Activated CD4-positive, alpha-beta memory T cell treated with anti-CD3 and anti-CD28 coated beads, Interleukin-2, amount 10 ng/mL, durations not matched to agents 7 days and 5 days (primary cell): ENCODE measurements at places on chromosomes 6 and 20.

- no peak for DNase-seq
These were observed 121.7 kb downstream of the NKAIN2 start for GRCh38 chr6:123925350-123925749.

DNA sequence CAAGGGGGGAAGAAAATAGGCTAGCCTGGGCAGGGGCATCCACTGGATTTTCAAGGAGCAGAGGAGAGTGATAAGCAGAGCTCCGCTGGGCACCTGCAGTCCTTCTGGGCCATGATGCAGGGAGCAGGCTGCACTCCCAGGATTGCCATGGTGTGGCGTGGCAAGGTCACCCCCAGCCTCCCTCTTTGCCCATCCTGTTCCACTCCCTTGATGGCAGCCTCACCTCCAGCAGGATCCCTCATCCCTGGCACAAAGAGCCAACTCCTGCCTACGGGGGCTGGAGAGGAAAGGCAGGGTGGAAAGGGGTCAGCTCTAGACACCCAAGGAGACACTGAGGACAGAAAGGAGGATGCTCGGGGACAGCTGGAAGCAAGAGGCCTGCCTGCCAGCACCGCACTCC, 22.4 kb upstream of the MYMX start:
- no peak for DNase-seq

GRCh38 chr20:36745234-36745926, 510 bp downstream of the NDRG3 start:
- no peak for DNase-seq

- DNase-seq: no peak
These were observed 71.7 kb upstream of the SGK1 start for GRCh38 chr6:134389658-134390057.

- no peak for DNase-seq
These were observed 27.3 kb downstream of the DTD1 start for GRCh38 chr20:18615020-18615650.

GRCh38 chr6:157442291-157442690, 61.3 kb downstream of the ZDHHC14 start:
- no peak for DNase-seq

- DNase-seq: no peak
These were observed 37.7 kb upstream of the SLC4A11 start for GRCh38 chr20:3276680-3277015.

- DNase-seq: peak; percentile 9
These were observed 137.9 kb downstream of the AGPAT4 start for GRCh38 chr6:161135695-161136591.

GRCh38 chr6:24100024-24100769, 25.8 kb upstream of the NRSN1 start:
- no peak for DNase-seq

DNA sequence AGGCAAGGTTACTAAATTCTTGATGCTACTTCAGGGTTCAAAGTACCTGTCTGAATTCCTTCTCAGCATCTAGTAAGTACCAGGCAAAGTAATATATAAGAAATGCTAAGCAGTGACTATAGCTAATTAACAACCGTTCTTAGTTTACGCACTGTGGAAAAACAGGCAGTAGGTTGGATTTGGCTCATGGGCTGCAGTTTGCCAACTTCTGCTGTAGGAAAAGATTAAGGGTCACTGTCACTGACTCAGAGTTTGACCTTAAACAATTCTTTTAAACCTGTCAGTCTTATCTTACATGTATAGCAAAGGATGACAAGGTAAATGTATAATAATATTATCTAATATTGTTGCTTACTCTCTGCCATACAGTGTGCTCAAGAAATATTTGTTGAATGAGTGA, 42.3 kb downstream of the CTNNBL1 start:
- no peak for DNase-seq

DNA sequence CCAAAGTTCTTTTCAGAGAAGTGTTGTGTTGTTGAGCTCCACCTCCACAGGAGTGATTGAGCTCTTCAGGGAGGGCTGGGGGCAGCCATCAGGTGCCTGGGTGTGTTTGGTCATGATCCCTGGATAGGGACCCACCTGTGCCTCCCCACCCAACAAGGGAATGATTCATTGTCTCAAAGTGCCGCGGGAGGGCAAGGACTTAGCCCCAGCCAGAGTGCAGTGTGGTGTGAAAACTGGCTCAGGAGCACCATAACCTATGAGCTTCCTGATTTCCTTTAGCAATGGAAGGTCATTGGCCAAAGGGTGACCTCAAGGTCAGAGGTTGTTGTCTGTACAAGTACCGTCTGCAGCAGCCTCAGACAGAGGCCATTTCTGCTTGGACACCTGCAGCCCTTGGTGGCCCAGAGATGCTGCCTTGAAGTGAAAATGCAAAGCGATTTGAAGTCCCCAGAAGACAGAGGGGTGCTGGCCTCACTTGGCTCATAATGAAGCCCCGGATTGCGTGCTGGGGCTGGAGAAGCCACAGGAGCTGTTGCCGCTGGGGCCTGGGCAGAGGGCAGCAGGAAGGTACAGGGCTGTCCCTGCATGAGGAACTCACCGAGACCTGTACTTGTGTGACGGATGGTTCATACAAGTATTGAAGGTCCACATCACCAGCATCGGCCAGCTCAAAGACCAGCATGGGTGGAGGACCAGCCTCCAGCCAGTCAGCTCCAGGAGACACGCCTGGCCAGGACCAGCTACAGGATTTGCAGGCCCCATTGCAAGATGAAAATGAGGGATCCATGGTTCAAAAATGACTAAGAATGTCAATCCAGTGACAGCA, 100.6 kb upstream of the DUSP22 start:
- DNase-seq: no peak

- DNase-seq: no peak
These were observed 376 bp downstream of the C20orf202 start for GRCh38 chr20:1203630-1204029.

DNA sequence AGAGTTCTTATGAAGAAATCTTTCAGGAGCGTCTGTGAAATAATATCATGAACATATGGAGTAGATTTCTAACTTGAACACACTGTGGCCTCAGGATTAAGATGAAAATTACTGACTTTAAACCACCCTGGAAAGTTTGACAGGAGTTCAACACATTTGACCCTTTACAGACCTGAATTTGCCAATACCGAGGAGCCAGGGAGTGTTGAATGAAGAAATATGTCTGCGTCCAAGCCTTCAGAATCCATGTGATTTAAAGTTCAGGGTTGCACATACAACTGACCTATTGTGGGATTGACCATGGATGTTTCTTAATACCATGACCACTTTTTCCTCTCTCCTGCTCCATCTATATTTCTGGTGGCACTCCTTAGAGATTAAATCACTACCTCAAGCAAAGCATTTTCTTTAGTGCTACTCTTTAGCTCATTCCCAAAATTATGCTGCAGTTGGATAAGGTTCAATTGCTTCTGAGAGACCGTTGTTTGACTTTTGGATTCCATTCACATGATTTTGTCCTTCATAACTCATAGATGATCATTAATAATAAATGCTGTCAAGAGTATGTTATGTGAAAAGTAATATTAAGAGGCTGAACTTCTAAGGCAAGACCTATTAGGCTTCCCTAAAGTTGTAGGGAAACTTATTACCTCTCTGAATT, 57.4 kb downstream of the PRL start:
- DNase-seq: no peak

GRCh38 chr6:34657307-34657978, 39.1 kb downstream of the ILRUN start:
- peak; percentile 31 for DNase-seq

GRCh38 chr6:141675957-141676356, 456.8 kb upstream of the GJE1 start:
- no peak for DNase-seq

GRCh38 chr20:43711098-43711654, 15.6 kb downstream of the GTSF1L start:
- no peak for DNase-seq

GRCh38 chr20:62922451-62922921, 3.8 kb downstream of the DIDO1 start:
- peak; percentile 72 for DNase-seq

GRCh38 chr6:88519301-88520016, 353.3 kb upstream of the CNR1 start:
- DNase-seq: no peak

DNA sequence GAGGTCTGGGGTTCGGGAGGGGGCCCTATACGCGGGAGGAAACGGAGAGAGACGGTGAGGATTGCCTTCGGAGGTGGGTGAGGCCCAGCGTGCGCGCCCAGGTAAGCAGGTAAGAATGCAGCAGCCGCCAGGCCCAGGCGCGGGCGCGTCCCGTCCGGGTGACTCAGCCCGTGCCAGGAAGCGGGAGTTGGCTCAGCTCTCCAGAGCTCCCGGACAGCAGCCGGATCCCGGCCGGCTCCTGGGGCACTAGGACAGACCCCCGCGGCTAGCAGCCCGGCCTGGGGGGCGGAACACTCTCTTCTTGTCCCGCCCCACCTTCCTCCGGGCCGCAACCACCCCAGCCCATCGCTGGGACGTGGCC, 1.5 kb upstream of the MDFI start:
- DNase-seq: no peak

- DNase-seq: no peak
These were observed 48.1 kb downstream of the PSMG4 start for GRCh38 chr6:3306848-3307247.

DNA sequence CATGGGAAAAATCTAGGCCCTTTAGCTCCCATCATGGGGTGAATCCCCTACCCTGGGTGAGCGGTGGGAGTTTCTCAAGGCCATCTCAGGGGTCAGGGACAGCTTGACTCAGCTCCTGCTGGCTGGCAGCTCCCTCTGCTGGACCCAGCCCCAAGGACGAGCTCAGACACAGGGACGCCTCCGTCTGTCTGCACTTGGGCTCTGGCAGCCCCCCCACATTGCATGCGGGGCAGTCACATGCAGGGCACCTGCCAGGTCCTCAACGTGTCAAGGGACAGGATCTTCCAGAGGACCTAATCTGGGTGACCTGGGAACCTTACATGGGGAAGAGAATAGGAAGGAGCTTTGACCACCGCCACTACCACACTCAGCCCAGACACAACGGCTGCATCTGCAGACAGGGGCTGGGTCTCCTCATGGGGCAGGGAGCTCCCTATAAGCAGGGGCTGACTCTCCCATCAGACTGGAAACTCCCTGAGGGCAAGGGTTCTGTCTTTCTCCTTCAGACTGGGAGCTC, 173.4 kb downstream of the MRPL14 start:
- DNase-seq: peak; percentile 13
